ENCODE measurements at places on chromosomes 12 and 14.

GRCh38 chr14:65696801-65697200 lies 284.3 kb downstream of the FUT8 start:
- no peak for DNase-seq

DNA sequence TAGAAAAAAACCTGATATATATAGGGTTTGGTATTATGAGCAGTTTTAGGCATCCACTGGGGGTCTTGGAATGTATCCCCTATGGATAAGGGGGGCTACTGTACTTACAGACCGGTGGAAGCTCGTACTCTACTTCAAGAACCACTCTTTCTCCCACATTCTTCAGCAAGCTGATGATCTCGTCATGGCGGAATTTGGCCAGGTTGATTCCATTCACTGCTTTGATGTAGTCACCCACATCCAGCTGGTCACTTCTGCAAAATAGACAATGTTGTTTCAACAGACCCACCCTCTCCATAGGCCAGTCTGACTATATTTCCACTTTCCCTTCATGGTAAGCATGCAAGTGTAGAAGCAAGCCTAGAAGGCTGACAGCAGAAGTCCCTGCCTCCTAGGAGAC lies 139.9 kb downstream of the GRIP1 start:
- DNase-seq: no peak

- peak; percentile 26 for DNase-seq
These were observed 429.1 kb downstream of the RAD51B start for GRCh38 chr14:68248481-68249255.

DNA sequence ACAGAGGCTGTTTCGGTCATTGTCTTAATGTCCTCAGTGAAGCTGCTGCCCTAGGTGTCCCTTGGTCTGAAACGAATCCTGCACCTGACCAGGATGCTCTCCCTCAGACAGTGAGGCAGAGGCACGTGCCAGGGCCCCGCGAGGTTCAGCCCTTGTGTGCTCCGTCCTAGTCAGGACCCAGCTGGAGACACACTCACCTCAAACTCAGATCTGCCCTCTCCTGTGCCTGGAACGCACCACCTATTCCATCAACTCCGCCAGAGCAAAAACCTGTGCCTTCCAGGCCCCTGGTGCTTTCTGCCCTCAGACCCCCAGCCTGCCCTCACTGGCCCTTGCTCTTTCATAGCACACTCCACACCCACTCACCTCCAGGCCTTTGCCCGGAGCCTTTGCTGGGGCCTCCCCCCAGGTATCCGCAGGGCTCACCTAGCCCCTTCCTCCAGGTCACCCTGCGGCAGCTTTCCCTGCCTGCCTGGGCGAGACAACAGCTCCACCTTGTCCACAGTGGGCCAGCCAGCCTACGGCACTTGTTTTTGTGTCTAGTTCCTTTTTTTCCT lies 150.6 kb downstream of the BCL11B start:
- no peak for DNase-seq

DNA sequence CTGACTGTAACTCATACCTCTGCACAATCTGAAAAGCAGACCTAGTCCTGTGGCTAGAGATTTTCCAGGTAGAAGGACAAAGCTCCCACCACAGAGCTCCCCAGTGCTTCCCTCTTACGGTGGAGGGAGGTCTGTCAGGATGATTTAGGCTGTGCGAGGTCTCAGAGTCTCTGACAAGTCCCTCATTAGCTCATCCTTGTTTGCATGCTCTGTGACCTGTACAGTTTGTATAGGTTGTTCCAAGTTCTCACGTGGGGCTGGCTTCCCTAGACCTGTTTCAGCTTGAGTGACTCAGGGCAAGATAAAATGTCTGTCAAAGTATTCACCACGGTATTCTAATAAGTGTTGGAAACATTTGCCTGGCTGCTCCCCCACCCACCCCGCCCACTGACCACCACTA lies 34.8 kb downstream of the ASCL1 start:
- no peak for DNase-seq

- no peak for DNase-seq
These were observed 92.4 kb upstream of the TSPAN8 start for GRCh38 chr12:71250166-71250565.

GRCh38 chr14:91342206-91342760 lies 75.3 kb downstream of the CCDC88C start:
- DNase-seq: no peak

- DNase-seq: no peak
These were observed 156.0 kb downstream of the DAD1 start for GRCh38 chr14:22433069-22433468.

DNA sequence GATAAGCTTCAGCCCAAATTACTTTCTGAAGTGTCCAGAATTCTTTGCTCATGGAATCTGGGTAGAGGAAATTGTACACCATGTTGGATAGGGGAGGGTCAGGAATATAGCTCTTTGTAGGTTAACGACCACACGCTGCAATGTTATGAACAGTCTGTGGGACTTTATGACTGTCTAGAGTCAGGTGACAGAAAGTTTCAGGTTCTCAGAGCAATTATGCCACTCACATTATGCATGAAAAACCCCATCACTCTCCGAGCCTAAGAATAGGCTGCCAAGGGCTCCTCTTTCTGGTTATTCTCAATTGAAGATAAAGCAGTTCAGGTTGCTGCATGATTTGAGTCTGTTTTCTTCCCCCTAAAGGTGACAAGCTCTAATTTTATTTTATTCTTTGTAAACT lies 430.9 kb downstream of the ATP23 start:
- DNase-seq: no peak

DNA sequence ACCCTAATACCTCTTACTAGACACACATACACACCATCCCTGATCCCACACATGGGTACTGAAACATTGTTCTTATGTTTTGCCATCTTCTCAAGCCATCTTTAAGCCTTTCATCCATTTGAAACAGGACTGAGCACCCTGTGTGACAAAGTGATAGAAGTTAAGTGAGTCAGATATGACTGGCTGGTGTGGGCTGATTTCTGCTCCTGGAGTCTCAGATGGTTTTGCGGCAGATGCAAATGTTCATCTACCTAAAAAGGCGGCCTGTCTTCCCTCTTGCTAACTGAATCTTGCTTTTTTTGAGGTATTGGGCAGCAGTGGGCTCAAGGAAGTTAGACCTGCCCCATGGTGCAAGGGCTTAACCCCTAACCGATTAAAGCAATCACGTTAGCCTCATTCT lies 30.4 kb upstream of the PKP2 start:
- no peak for DNase-seq
